ENCODE measurements at places on chromosomes 5 and 9. TPM values are rescaled to one million over a fixed set of nuclear protein-coding genes. Genes with fewer than 3 reads are reported as not detected.

- DNase-seq = no peak
Observed at GRCh38 chr5:1725641-1726468, 73.8 kb downstream of the MRPL36 start.

DNA sequence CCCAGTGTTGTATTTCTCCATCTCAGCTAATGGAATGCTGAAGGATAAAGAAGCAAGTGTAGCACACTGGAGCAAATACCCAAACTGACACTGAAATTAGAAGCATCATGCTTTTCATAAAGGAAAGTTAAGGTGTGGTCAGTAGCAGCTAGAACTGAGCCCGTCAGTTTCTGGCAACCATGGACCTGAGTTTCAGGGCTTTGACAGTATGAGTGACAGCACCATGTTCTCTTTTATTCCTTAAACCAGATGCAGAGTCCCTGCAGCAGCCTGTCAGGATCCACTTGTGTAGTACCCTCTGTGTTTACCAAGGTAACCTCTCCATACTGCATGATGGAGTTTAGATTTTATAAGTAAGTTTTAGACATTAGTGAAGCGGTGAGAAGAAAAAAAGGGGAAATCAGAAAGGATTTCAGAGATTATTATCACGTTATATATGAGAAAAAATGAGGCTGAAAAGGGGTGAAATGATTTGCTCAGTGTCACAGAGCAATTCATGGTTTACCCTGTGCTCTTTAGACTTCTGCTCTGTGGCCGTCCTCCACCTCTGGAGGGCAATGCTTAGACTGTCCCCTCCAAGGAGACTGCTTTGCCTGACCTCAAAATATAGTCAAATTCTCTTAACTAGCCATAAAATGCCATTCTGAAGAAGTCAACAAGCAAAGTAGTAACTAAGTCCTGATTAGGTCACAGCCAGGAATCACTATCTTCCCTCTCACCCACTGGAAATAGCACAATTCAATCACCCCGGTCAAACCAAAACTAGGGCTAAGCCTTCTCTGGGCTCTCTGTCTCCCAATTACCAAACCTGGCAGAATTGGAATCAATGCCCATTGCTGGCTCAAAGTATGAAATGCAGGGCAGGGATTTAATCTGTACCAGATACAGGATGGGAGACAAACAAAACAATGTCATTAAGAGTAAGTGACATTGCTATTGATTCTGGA is 10.5 kb upstream of the MYOT start:
- DNase-seq = no peak

DNA sequence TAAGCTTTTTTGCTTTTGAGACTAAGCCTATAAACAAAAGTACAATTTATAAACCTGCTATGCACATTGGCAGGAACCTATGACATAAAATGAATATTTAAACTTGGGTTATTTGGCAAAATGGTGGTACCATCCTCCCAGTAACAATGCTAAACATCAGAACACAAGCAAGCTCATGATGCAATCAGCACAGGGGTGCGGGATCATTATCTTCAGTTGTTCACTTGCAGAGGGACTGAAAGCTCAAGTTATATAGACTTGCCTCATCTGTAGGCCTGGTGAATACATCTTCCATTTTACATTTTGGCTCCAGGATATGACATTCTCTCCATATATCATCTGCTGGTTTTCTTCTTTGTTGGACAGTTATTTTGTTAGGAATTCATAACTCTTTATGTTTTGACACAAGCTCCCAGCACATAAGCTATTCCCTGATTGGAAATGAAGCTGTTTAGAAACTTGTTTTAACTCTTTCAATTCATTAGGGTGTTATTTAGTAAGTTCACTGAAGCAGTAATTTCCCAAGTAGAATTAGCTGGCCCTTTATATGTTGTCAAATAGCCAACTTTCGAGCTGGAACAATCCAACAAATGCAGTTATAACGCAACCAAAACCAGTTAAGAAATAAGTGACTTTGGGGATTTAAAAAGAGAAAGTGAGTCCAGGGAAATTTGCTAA is 124.7 kb upstream of the LIFR start:
- no peak for DNase-seq

GRCh38 chr9:23979491-23979890 is 153.5 kb upstream of the ELAVL2 start:
- DNase-seq = no peak

GRCh38 chr9:121503444-121503843 is 3.8 kb upstream of the GGTA1 start:
- DNase-seq = no peak

- DNase-seq = no peak
Observed at GRCh38 chr5:26791021-26791420, 247.4 kb downstream of the CDH9 start.

- DNase-seq = no peak
Observed at GRCh38 chr5:16754601-16755000, 137.8 kb upstream of the RETREG1 start.

- DNase-seq = no peak
Observed at GRCh38 chr5:73176250-73176649, 3.3 kb downstream of the TMEM174 start.

GRCh38 chr5:424301-425110 is 18.5 kb upstream of the EXOC3 start:
- peak; percentile 17 for DNase-seq

- peak; percentile 17 for DNase-seq
Observed at GRCh38 chr9:114278881-114279570, 43.9 kb upstream of the ORM1 start.

DNA sequence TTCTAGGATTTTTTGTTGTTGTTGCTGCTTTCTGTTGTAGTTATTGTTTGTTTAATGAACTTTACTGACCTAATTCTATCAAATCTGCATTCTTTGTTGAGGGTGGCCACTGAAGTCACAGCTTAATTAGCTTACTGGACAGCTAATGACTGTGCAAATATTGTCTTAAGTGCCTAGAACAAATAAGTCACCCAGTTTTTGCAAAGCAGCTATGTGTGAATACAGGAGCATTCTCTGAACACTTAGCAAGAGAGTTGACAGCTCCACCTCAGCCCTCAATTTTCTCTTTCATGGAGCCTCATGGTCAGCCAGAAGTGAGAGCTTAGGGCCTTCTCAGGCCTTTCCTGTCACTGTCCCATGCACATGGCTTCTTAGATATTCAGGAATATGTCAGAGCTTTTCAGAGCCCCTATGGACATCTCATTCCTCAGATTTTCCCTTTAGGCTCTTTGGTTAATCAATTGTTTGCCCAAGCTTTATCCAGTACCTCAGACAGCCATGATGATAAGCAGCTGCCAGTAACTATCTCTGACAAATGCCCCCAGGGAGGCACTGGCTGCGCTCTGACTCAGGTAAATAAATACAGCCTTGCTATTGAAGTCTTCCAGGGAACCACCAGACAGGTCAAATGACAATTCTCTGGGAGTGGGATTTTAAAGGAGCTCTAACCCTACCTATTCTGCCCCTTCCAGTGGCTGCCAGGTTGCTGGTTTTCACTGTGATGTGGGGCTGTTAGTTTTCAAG is 241.4 kb upstream of the IL12B start:
- DNase-seq = no peak

GRCh38 chr9:131236161-131236560 is 40.1 kb downstream of the FAM78A start:
- no peak for DNase-seq

Gene IFNA4
- not detected for total RNA-seq

Gene GFI1B
- not detected for total RNA-seq

Gene PCDH1
- total RNA-seq = 36.0 TPM

Gene AK8
- total RNA-seq = 0.18 TPM

Gene PTGES
- 7.9 TPM for total RNA-seq

Gene CENPH
- 3.4 TPM for total RNA-seq

Gene FAXDC2
- 10.1 TPM for total RNA-seq

Gene SLC9A3
- total RNA-seq = 0.99 TPM

Gene MAMDC2
- total RNA-seq = 12.3 TPM
